LHCN-M2 (cell line): ENCODE measurements at places on chromosomes 7 and 10. TPM values are rescaled to one million over a fixed set of nuclear protein-coding genes. Genes with fewer than 3 reads are reported as not detected.
A peak's percentile ranks its signal among the peaks of the same experiment; 100 is the strongest.

DNA sequence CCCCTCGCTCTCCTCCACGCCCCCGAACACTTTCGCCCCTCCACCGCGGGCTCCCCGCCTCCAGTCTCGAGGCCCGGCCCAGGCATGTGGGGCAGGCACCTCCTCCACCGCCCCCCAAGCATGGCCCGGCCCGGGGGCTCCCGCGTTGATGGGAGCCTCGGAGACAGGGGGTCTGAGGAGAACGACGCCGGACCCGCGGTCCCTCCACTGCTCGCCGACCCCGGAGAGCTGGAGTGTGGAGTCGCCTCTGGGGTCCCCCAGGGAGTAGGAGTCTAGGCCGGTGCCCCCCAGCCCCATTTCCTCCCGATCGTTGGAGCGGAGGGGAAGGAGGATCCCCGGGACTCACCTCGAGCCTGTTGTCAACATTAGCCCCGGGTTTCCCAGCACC, 206 bp downstream of the UPF2 start:
- no peak for DNase-seq

The ZNF804B gene
- total RNA-seq: not detected in 2 replicates

- no peak for DNase-seq
Measured at GRCh38 chr10:57706016-57706415, 561.7 kb downstream of the IPMK start.

DNA sequence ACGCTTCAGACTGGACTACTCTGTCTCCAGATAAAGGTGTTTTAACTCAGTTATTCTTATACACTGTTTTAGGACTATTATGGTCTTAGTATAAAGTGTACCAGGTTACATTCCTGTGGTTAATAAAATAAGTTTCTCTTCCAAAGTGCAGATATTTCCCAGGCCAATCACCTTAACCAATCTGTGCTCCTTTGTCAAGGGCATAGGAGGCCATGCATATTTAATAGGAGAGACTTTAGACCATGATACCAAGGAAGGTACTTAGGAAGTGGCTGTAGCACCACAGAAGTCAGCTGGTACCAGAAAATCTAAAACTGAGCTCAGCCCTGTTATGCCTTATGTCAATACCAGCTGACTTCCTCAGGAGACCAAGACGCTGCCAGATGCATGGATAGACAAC, 226.5 kb upstream of the TMEM72 start:
- no peak for DNase-seq

The ACTR3C gene
- total RNA-seq: not detected in 2 replicates

The FOXL3 gene
- total RNA-seq: not detected in 2 replicates

- DNase-seq: no peak
Measured at GRCh38 chr10:1515121-1515779, 222.1 kb downstream of the ADARB2 start.

DNA sequence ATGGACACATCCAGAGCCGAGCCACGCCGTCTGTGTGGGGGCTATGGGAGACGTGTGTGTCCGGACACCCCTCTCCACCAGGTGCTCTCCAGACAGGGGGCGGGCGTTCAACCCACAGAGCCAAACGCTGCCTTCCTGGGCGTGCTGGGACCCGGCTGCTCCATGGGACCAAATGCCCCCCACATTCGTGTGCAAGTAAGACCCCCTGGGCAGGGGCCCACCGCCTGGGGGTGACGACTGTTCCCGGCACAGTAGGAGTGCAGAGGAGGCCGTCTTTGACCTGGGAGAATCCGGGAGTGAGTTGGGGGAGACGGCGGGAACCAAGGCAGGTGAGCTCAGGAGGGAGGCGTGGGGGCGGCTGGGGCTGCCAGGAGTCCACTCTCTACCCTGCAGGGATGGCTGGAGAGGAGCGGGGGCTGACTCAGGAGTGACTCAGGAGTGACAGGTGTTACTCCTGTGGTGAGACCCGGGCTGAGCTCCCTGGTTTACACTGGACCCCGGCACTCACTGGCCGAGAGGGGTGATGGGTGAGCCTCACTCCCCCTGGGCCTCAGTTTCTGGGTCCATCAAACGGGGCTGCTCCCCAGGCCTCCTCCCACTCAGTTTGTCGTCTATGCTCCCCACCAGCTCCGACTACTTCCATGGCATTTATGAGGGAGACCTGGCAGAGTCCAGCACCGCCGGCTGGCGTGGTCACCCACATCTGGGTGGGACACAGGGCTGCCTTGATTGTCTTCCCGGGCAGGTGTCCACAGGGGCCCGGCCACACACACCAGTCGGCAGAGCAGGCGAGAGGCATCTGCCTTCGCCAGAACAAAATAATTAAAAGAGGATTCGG, 95.0 kb downstream of the MICALL2 start:
- peak; percentile 15 for DNase-seq

The SFMBT2 gene
- total RNA-seq: not detected in 2 replicates

DNA sequence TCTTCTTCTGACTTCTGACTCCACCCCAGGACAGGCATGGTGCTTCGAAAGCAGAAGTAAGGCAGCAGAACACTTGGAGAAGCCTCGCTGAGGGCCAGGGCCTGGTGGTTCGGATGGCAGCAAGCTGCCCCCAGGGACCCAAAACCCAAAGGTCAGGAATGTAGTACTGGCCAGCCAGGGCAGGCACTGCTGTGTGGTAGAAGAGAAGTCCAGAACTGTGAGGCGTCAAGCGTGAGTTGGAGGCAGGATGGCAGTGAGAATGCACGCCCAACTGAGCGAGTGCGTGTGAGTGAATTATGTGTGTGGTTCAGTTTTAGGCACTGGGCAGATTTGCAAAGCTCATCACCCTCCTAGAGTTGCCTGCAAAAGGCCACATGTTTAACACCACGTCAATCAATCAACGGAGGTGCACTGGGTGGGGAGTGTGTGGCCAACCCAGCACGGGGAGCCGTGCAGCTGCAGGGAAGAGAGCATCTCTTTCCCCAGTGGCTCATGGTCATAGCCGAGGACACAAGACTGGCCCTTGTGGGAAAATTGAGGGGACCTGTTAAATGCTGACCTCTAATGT, 144.3 kb downstream of the KCNMA1 start:
- DNase-seq: no peak

The OR2A1 gene
- total RNA-seq: not detected in 2 replicates

The PROSER2 gene
- 6.9 and 7.4 TPM in 2 replicates for total RNA-seq

GRCh38 chr10:113219446-113219845, 269.4 kb downstream of the TCF7L2 start:
- DNase-seq: no peak

DNA sequence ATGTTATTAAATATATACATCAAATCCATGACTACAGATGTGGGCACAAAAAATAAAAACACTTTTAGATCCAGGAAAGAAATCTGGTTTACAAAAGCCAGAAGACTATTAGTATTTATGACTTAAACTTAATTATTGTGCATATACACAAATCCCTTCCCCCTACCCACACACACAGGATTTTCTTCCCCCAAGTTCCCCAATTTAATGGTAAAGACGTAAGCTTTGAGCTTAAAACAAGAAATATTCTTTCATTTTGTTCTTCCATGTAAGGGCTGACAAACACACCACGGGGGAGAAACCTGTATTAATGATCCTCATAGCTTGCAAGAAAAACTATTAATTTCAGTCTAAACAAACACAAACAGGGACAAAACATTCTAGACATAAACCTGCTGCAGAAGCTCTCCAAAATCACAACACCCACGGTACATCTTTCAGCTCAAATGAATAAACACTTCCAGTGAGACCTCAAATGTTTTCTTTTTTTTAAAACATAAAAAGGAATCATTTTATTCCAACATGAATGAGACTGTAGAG, 28.5 kb downstream of the OSBPL3 start:
- no peak for DNase-seq

DNA sequence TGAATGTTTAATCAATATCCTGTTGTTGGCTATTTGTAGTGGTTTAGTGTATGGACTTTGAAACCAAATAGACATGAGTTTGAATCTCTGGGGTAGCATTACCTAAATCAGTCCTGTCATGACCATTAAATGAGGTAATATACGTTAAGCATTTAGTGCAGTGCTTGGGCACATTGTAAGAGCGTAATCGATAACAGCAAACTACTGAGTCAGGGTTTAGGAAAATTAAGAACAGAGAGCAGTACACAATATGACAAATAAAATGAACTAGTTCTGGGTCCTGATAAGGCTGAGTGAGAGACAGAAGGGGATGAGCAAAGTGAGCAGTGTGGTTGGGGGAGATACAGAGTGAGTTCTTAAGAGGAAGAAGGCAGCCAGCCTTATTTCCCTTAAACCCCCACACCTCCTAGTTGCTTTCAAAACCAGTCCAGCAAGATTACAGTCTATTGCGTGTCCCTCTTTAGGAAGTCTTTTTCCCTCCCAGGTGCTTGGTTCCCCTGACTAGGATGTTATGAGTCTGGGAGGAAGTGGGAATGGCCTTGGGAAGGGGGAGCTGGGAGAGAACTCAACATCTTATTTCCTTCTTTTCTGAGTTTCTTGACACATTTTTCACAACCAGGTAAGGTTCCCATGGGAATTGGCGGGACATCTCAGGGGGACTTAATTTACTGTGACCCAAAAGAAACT, 171.0 kb downstream of the SND1 start:
- DNase-seq: no peak

DNA sequence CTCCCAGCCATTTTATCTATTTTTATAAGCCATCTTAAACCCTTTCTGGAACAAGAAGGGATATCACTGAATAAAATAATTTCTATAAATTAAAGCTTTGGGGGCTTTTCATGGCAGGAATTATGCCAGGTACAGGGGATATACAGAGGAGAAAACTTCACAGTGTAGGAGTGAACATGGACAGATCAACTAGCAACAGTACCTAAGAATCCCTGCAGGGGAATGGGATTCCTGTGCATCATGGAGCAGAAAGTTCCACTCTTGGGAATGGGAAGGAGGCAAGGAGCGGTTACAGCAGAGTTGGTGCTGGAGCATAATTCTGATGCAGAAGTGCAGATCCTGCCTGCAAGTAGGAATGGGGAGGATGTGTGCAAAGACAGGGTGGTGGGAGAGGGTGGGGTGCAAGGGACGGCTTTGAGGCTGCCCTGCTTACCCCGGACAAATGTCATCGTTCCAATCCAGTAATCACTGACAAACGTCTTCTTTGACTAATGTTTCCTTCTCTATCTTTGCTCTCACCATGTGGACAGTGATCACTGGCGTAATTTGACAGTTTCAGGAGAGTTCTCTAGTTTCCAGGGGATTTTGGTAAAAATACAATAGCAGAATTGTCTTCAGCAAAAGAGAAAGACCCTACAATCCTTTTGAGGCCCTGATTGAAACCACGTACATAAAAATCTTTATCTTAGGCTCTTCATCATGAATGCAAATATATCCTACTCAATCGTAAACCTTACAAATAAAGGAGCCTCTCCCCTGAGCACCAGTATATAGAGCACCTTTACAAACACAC, 196.7 kb downstream of the HECW1 start:
- DNase-seq: no peak

DNA sequence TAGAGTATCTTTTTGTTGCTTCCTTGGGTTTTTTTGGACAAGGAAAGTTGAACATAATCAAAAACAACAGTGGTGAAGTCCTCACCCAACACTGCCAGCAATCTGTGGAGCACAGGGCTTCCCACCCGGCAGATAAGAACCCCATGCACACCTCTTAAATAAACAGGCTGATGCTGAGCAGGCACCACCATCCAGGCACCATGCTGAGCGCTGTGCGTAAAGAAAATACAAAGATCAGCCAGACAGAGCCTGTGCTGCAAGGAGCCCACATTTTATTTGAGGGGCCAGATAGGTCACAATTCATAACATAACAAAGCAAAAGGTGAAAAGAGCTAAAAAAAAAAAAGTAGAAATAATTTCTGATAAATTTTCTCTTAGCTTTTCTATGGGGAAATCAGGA, 231.2 kb downstream of the PTPRN2 start:
- DNase-seq: no peak

DNA sequence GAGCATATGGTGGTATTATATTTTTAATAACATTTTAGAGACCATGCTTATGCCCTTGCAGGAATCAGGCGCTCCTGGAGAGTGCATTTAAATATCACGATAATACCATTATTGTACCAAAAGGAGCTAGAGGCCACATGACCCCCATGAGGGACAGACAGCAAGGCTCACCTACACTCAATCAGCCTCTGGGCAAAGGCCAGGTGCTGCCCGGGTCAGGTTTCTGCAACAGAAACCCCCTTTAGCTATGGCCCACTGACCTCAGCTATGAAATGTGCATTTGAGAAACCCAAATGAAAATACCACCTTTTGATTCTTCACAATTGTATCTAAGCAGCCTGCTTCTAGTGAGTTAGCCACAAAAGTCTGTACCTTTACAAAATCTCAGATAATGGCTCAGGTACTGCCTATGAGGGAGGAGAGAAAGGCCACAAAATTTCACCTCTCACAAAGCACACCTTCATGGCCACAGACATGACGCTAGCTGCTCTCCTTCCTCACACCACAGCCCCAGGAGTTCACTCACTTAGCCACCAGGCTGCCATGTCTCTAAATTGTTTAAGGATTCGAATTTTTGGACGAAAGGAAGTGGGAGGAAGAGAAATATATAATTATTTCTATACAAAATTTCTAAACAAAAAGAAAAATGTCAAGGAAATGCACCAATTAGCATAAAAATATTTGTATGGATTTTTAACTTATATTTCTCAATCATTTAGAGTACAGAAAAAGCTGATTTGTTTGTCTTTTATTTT, 79.9 kb downstream of the GLI3 start:
- no peak for DNase-seq

- no peak for DNase-seq
Measured at GRCh38 chr7:28957751-28958234, 337 bp downstream of the TRIL start.
